Kidney glomerular epithelial cell (primary cell): ENCODE measurements at places on chromosomes 1 and 21.
A peak's percentile ranks its signal among the peaks of the same experiment; 100 is the strongest.

DNA sequence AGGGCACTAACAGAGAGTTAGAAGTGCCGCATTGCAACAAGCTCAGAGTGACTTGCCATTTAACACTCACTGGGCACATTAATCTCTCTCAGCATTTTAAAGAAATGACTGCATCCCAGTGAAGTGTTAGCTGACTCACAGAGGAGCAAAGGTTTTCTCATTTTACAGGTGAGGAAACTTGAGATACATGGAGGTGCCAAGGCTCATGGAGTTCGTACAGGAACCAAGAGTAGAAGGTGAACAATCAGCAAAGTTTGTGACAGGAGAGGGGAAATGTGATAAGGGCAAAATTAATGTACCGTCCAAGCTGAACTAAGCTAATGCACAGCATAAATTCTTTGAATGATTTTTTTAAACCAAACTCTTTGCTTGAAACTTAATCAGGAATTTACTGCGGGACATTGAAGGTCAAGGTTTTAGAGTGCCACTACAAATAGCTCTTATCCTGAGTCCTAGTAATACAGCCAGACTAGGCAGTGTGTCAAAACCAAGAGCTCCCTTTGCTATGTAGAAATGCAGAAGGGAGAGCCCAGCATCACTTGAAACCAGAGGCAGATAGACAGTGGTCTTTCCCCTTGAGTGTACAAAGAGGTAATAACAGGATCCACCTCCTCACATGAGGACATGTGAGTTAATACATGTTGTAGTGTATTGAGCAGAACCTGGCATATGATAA, 22.4 kb upstream of the NTPCR start:
- DNase-seq, result no peak

DNA sequence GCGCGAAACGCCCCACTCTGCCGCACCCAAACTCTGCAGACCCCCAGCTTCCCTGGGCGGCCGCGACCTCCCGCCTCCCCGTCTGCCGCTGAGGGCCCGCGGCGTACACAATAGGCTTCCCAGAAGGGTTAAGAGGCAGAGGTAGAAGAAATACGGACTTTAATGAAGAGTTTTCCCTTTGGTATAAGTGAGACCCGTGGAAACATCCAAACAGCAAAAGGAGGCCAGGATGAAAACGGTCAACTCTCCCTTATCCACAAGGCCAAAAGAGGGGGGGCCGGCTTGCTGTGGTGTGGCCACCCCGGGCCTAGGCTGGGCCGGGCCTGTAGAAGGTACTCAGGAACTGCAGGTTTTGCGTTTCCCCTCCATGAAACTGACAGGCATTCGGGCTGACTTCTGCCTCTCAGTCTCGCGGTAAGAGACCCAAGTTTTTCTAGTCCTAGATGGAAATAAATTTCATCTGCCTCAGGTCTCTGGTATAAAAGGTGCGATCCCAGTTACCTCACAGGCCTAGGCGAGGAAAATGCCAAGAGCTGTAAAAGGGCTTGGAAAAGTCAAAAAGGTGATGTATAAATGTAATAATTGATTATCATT, 671 bp upstream of the PYGO2 start:
- DNase-seq, result no peak

DNA sequence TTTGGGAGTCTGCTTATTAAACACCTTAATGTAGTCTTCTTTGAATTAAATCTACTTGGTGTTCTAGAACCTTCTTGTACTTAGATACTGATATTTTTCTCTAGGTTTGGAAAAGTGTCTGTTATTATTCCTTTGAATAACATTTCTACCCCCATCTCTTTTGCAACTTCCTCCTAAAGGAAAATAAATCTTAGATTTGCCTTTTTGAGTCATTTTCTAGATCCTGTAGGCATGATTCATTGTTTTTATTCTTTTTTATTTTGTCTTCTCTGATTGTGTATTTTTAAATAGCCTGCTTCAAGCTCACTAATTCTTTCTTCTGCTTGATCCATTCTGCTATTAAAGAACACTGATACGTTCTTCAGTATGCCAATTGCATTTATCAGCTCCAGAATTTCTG, 155.9 kb upstream of the NEGR1 start:
- DNase-seq, result no peak

- DNase-seq, result peak; percentile 54
Measured at GRCh38 chr1:23544444-23545389, 13.7 kb upstream of the E2F2 start.

DNA sequence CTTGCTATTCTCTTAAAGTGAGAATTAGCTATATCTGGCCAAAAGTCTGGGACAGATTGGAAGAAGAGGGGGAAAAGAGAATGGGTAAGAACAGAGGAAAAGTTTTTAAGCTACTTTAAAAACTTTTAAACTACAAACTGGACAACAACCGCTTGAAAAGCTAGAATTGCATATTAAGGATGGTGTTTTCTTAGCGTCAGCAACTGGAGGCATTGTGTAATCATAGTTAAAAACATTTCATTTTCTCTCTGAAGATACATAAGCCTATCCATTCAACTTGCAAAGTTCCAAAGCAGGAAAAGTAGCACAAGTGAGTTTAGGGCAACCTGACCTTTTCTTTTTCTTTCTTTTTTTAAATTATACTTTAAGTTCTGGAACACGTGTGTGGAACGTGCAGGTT, 10.9 kb downstream of the PBX1 start:
- DNase-seq, result no peak
